ENCODE measurements at places on chromosomes 11 and 22.

DNA sequence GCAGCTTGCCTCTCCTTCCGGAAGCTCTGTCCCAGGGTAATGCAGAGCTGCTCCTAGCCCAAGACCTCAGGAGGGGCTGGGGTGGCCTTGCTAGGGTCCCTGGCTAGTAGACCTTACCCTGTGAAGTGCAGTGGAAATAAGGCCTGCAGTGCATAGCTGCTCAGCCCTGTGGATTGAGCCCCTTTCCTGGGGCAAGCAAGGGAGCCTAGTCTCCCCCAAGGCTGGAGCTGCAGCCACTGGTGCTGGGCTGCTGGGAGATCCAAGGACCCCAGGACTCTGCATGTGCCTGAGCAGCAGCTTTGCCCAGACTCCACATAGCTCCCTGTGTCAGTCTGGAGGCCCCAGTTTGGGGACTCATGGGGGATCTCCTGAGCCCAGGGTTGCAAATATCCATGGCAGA, 57.9 kb downstream of the FANCF start:
- no peak overlapping the region for H3K4me3 ChIP-seq
- H3K27me3 ChIP-seq, result no peaks in the 10 kb centered on the region
- DNase-seq, result no peak
- H3K27ac ChIP-seq, result no peak overlapping the region
- no peaks in the 10 kb centered on the region for H3K36me3 ChIP-seq

DNA sequence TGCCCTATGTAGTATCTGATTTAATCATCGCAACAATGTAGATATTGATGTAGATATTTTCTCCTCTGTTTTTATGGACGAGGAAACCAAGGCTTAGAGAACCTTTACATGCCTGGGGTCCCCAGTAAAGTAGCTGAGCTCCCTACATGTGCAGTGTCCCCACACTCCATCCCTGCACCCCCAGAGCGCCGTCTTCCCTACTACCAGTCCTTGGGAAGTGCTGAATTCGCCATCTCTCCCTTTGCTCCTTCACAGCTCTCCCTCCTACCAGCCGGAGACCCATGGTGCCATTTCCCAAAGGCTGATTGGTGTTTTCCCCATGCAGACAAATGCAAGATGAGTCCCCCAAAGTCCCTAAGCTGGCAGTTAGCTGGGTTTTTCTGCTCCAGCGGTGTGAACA, 86.0 kb downstream of the CEP164 start:
- no peaks in the 10 kb centered on the region for H3K27me3 ChIP-seq
- no peaks in the 10 kb centered on the region for H3K36me3 ChIP-seq
- no peak overlapping the region for H3K27ac ChIP-seq
- H3K4me3 ChIP-seq, result no peak overlapping the region
- peaks cover 8% of the 10 kb centered on the region for H3K4me1 ChIP-seq
- DNase-seq, result no peak

- H3K36me3 ChIP-seq, result no peaks in the 10 kb centered on the region
- no peak overlapping the region for H3K27ac ChIP-seq
- H3K4me3 ChIP-seq, result no peak overlapping the region
- no peaks in the 10 kb centered on the region for H3K4me1 ChIP-seq
- no peaks in the 10 kb centered on the region for H3K27me3 ChIP-seq
Observed at GRCh38 chr22:48632646-48633246, 1194.9 kb downstream of the BRD1 start.

GRCh38 chr22:38114484-38115398, 4.3 kb upstream of the BAIAP2L2 start:
- peak; percentile 87 for DNase-seq
- H3K4me3 ChIP-seq, result no peak overlapping the region
- peaks cover 21% of the 10 kb centered on the region for H3K4me1 ChIP-seq
- H3K27ac ChIP-seq, result no peak overlapping the region
- no peaks in the 10 kb centered on the region for H3K36me3 ChIP-seq
- no peaks in the 10 kb centered on the region for H3K27me3 ChIP-seq

- H3K4me1 ChIP-seq, result peaks cover 6% of the 10 kb centered on the region
- no peak for DNase-seq
- no peaks in the 10 kb centered on the region for H3K27me3 ChIP-seq
- H3K27ac ChIP-seq, result no peak overlapping the region
- peaks cover 2% of the 10 kb centered on the region for H3K36me3 ChIP-seq
- no peak overlapping the region for H3K4me3 ChIP-seq
Observed at GRCh38 chr11:7670641-7671040, 2.7 kb downstream of the CYB5R2 start.

DNA sequence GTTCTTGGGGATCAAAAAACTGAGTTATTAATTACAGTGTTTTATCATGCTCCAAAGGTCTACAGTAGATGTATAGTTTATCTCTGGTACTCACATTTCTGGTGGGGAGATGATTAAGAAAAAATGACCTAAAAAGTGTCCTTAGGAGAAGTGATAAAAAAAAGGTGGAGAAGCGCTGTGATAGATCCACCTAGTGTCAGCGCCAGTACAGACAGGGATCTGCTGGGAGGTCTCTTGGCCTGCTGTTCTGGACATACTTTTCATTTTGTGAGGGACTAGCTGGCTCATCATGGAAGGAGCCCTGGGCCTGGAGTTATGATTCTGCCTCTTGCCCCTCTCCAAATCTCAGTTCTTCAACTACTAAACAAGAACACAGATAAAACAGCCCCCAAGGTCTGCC, 2.9 kb downstream of the ELF5 start:
- no peak for DNase-seq
- H3K36me3 ChIP-seq, result no peaks in the 10 kb centered on the region
- H3K27ac ChIP-seq, result no peak overlapping the region
- H3K27me3 ChIP-seq, result no peaks in the 10 kb centered on the region
- no peak overlapping the region for H3K4me3 ChIP-seq
- peaks cover 17% of the 10 kb centered on the region for H3K4me1 ChIP-seq

GRCh38 chr22:42280836-42281235, 10.4 kb upstream of the TCF20 start:
- peak overlapping the region; percentile 75 for H3K27ac ChIP-seq
- H3K4me1 ChIP-seq, result peaks cover 69% of the 10 kb centered on the region
- 0 out of 2 replicates have a peak, but pooled peaks cover 2% of the 10 kb centered on the region for H3K36me3 ChIP-seq
- DNase-seq, result no peak
- H3K4me3 ChIP-seq, result no peak overlapping the region
- no peaks in the 10 kb centered on the region for H3K27me3 ChIP-seq

- H3K36me3 ChIP-seq, result no peaks in the 10 kb centered on the region
- no peaks in the 10 kb centered on the region for H3K27me3 ChIP-seq
- peaks cover 49% of the 10 kb centered on the region for H3K4me1 ChIP-seq
- DNase-seq, result no peak
Observed at GRCh38 chr11:86056351-86056854, 12.5 kb downstream of the PICALM start.

DNA sequence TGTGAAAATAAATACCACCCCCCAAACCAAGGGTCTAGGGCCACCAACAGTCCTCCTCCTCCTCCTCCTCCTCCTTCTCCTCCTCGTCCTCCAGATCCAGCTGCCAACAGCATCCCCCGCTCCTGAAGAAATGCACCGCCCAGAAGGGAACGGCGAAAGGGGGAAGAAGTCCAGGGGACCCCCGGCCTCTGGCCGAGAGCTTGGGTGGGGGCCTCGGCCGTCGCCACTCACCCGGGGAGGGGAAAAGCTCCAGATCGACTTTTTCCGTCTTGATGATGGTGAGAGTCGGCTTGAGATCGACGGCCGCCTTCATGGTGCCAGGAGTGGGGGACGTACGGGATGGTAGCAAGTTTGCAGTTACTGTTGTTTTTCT, 65.7 kb downstream of the ETS1 start:
- H3K27me3 ChIP-seq, result peaks cover 3% of the 10 kb centered on the region
- peak; percentile 31 for DNase-seq
- peak overlapping the region; percentile 67 for H3K27ac ChIP-seq
- peak overlapping the region; percentile 67 for H3K4me3 ChIP-seq

- DNase-seq, result no peak
Observed at GRCh38 chr11:116638463-116638862, 134.3 kb downstream of the BUD13 start.

DNA sequence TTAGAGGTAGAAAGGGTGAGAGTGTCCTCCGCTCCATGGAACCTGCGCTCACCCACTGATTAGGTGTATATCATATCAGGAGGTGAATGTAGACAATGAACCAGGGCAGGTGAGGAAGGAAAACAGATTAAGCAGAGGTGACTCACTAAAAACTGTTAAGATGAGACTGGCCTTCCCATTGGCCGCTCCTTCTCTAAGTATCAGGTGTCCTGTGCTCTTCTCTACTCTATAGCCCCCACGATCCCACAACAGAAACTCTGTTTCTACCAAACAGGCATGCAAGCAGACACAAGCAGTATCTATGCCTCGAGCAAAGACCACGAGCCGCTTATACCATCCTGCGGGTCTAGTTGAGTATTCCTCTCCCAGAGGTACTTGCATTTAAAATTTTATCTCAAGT, 103.1 kb downstream of the SNX19 start:
- H3K27me3 ChIP-seq, result no peaks in the 10 kb centered on the region
- no peaks in the 10 kb centered on the region for H3K36me3 ChIP-seq
- no peak overlapping the region for H3K4me3 ChIP-seq
- no peak overlapping the region for H3K27ac ChIP-seq
- no peak for DNase-seq

GRCh38 chr11:2525941-2526807, 81.4 kb downstream of the KCNQ1 start:
- no peaks in the 10 kb centered on the region for H3K36me3 ChIP-seq
- H3K4me3 ChIP-seq, result no peak overlapping the region
- DNase-seq, result no peak
- H3K27me3 ChIP-seq, result no peaks in the 10 kb centered on the region
- 0 out of 2 replicates have a peak, but pooled peaks cover 4% of the 10 kb centered on the region for H3K4me1 ChIP-seq

DNA sequence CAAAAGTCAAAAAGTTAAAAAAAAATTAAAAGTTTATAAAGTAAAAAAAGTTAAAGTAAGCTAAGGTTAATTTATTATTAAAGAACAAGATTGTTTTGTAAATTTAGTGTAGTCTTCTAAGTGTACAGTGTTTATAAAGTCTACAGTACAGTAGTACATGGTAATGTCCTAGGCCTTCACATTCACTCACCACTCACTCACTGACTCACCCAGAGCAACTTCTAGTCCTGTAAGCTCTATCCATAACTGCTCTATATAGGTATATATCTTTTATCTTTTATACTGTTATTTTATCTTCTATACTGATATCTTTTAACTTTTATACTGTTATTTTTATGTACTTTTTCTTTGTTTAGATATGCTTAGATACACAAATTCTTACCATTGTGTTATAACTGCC, 11.2 kb downstream of the C2CD3 start:
- H3K4me1 ChIP-seq, result no peaks in the 10 kb centered on the region
- H3K27me3 ChIP-seq, result no peaks in the 10 kb centered on the region
- DNase-seq, result no peak
- no peak overlapping the region for H3K4me3 ChIP-seq

- no peaks in the 10 kb centered on the region for H3K4me1 ChIP-seq
- no peak overlapping the region for H3K4me3 ChIP-seq
- no peak overlapping the region for H3K27ac ChIP-seq
- DNase-seq, result no peak
- no peaks in the 10 kb centered on the region for H3K27me3 ChIP-seq
- H3K36me3 ChIP-seq, result peaks cover 1% of the 10 kb centered on the region
Observed at GRCh38 chr22:49800408-49801238, 27.1 kb downstream of the BRD1 start.

DNA sequence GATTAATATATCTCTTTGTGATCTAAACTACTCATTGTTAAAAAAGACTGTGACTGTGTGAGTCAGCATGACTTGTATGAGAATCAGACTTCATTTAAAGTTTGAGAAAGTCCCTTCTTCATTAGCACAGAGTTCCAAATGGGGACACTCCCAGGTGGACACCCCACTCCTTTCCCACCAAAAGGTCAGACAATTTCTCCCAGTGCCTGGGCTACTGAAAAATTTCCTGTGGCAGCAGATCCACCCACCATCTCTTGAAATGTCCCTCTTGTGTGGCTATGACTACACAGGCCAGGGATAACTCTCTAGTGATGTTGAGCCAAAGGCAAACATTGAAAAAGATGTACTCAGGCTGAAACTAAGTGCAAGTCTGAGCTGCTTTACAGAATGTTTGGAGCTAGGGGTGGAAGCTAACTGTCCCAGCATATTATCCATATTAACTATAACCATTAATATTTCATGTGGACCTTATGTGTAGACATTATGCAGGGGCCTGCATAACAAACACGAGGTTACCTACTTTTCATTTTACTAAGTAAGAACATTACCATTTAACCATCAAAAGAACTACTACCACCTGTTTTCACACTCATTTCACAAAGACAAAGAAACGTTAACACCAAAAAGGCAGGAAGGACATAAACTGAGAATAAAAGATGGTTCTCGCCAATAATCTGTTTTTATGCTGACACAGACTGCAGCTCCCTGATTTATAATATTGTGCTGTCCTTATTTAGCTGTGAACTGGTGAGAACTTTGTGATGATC, 44.8 kb downstream of the MMP20 start:
- H3K4me1 ChIP-seq, result peaks cover 14% of the 10 kb centered on the region
- no peak overlapping the region for H3K4me3 ChIP-seq
- no peaks in the 10 kb centered on the region for H3K27me3 ChIP-seq
- no peak overlapping the region for H3K27ac ChIP-seq
- DNase-seq, result no peak

- no peak overlapping the region for H3K27ac ChIP-seq
- H3K4me1 ChIP-seq, result no peaks in the 10 kb centered on the region
Observed at GRCh38 chr11:82765466-82766034, 31.9 kb upstream of the FAM181B start.

- H3K27me3 ChIP-seq, result no peaks in the 10 kb centered on the region
- H3K36me3 ChIP-seq, result no peaks in the 10 kb centered on the region
- H3K27ac ChIP-seq, result no peak overlapping the region
- no peaks in the 10 kb centered on the region for H3K4me1 ChIP-seq
- no peak for DNase-seq
- no peak overlapping the region for H3K4me3 ChIP-seq
Observed at GRCh38 chr11:127619946-127620345, 619.4 kb upstream of the KIRREL3 start.

DNA sequence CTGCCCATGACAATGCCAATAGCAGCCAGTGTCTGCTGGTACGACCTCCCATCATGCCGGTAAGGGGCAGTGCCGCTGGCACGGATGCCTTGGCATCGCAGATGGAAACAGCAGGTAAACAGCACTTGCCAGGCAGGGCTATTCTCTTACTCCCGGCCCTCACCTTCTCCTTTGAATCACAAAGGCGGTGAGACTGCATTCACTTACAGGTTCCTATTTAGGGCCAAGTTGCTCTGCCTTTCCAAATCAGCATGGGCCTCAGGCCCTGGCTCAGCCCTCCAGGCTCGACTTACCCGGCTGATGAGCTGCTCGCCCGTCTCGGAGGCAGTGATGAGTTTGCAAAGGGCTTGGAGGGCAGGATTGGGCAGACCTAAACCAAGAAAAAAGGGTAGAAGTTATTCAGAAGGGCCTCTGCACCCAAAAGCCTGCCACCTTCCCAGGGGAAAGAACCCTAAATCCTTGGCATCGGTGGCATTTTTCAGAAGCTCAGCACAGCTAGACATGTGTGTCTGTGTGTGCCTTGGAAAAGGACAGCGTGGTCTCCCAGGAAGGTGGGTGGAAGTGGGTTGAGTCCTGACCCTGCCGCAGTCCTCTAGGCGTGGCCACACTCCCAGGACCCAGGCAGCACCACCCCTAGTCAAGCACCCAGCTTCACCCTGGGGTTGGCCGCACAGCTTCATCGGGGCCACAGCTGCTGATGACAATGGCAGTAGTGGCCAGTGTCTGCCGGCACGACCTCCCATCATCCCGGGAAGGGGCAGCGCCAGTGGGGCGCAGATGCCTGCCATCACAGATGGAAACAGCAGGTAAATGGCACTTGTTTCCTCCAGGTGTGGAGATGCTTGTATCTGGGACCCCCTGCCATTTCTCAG, 73.5 kb upstream of the PITPNB start:
- H3K4me3 ChIP-seq, result no peak overlapping the region
- H3K27me3 ChIP-seq, result no peaks in the 10 kb centered on the region
- peak; percentile 13 for DNase-seq
- no peak overlapping the region for H3K27ac ChIP-seq
